Activated CD4-positive, alpha-beta T cell treated with anti-CD3 and anti-CD28 coated beads for 36 hours (primary cell): ENCODE measurements at places on chromosomes 3 and 15. TPM values are rescaled to one million over a fixed set of nuclear protein-coding genes. Genes with fewer than 3 reads are reported as not detected.

GRCh38 chr3:20173844-20174410 lies 12.1 kb downstream of the SGO1 start:
- DNase-seq, result no peak

- DNase-seq, result no peak
These were observed 41.1 kb upstream of the RASGRP1 start for GRCh38 chr15:38605744-38606143.

GRCh38 chr3:107798381-107798780 lies 275.6 kb downstream of the BBX start:
- no peak for DNase-seq

DNA sequence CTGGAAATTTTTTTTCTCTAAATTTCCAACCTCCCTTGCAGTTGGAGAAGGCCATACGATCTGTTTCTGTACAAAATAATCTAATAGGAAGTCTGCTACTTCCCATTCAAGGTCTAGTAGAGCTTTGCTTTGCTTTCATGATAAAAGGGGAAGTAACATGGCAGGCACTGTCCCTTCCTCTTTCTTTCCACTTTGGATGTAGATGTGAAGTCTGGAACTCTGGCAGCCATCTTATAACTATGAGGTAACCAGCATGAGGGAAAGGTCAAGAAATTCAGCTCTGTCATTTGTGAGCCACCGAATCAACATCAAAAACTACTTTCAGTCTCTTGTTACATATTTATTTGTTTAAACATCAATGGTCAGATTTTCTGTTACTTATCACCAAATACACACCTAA lies 156.3 kb downstream of the MTHFS start:
- no peak for DNase-seq

DNA sequence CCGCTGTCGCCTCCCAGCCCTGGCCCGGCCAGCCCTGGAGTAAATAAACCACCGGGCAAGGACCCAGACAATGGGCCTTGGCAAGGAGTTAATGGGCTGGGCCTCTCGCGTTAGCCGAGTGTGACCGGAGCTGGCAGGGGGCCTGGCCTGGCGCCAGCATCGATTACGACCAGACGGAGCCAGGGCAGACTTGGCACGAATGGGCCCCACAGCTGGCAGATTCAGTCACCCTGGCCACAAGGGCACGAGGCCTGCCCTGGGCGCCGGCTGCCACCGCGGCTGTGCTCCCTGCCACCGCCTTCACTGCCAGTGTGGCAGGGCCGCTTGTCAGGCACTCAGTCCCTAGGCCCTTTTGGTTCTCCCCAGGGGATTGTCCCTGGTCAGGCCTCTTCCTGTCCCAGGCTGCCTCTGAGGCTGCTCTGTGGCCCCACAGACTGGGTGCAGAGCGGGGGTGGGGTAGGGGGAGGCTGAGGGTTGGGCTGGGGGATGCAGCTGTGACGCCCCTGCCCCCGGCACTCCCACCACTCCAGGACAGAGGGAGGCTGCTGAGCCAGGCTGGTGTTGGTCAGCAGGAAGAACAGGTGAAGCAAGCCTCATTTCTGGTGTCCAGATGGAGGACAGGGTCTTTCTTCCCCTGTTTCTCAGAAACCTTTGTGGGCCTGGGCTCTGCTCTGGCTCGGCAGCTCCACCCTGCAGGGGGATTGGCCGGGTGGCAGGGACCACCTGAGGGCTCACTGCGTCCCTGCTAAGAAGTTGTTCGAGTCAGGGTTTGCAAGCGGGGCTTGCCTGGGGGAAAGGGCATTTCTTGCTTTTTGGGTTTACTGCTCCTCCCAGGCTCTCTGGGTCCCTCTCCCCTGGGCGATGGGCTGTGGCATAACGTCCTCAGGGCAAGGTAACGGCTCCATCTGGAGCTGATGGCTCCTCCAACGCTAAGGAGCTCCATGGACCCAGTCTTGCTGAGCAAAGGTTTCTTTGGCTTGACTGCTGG lies 30.5 kb upstream of the SRP14 start:
- no peak for DNase-seq

DNA sequence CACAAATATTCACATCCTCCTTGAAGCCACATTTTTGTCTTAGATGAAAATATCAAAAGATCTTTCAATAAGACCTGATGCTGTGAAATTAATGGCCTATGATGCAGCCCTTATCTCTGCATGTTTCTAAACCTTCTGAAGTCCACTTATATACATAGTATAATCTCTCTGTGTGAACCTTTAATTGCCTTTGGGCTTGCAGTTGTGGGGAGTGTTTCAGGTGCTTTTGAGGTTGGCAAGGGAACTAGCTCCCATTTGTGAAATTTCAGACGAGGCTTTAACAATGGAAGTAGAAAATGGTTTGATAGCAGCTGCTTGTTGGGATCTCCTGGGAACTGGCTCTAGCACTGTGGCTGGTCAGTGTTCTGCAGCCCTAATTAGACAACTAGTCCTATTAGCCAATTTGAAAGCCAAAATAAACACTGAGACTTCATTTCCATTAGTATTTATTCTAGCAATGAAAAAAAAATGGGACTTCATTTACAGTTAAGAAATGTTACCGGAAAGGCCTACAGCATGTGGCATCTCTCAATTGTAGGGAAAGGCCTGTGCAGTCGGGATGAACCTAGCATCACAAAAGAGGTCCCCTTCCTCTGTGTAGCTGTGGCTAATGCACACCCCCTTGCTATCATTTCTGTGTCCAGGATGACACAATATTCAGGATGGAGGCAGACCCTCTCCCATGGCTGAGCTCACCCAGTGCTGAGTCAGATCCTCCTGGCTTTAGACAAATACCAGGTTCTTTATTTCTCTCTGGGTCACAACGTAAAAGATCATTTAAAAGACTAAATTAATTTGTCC lies 140.7 kb upstream of the TRIM42 start:
- no peak for DNase-seq

DNA sequence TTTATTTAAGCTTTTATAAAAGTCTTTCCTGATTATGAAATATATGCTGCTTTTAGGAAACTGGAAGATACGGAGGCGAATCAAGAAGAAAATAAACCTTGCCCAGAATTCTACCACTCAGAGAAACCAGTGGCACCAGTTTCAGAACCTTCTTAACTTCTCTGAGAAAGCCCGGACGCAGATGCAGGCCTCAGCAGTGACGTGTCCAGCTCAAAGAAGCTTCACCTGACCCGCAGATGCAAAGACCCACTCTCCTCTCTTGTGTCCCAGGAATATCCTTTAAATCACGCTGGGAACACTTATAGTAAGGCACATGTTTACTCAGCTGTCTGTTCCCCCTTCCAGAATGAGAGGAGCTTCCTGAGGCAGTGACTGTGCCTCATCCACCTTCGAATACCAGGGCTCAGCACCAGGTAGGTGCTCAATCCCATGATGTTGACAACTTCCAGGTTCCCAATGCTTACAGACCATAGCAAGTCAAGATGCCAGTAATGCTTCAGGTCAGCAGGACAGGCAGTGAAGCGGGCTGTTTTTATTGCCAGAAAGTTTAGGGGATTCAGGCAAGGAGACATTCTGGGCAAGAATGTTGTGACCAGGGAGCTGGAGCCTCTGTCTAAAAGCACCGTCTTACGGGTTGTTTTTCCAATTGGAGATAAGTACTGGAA lies 39.9 kb upstream of the LDHAL6B start:
- no peak for DNase-seq

GRCh38 chr3:125967156-125967555 lies 1.8 kb upstream of the ROPN1B start:
- no peak for DNase-seq

DNA sequence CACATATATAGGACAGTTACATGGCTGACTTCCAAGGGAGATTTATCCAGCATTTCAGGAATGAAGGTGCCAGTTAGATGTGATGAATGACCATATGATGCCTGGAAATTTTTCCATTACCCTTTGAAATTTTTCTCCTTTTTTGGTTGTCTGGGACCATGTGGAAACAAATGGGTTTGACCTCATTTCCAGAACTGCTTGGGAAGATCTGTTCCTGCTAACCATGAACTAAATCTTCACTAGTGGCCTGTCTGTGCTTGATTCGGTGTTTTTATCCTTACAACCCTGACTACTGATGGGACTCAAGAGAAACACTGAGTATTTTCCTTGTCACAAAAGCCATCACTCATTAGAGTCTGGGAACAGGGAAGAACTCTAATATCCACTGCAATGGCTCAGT lies 409.4 kb downstream of the PDCD6IP start:
- DNase-seq, result no peak

DNA sequence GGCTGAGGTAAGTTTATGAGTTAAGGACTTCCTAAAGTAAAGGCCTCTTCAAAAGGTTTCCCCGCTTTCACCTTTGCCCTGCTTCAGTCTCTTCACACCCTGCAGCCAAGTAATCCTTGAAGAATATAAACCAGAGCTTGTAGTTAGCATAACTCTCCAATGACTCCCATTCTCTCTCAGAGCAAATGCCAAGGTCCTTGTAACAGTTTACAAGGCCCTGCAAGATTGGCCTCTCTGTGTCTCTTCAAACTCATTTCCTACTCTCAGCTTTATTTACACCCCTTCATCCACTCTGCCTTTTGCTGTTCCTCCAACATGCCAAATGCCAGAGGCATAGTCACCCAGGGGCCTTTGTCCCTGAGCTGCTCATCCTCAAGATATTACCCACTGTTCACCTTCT lies 60.5 kb upstream of the MME start:
- DNase-seq, result no peak

DNA sequence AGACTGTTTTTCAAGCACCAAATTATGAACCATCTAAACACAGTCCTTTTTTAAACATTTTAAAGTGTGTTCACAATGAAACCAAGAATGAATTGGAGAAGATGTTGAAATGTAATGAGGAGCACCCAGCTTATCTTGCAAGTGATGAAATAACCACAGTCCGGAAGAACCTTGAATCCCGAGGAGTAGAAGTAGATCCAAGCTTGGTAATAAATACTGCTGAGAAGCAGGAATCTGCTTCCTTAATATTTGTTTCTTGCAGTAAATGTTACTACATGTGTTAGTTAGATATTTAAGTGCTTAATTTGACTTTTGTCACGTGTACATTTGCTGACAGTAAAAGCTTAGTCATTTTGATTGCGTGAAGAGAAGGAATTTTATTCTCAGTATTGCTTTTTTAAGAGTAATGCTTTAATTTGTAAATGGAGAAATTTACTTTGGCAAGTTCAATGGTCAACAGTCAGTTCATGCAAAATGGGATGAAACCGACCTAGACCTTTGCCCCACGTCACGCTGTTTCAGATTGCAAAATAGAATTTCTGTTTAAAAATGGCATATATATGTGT lies 69.8 kb downstream of the OPA1 start:
- DNase-seq, result no peak

DNA sequence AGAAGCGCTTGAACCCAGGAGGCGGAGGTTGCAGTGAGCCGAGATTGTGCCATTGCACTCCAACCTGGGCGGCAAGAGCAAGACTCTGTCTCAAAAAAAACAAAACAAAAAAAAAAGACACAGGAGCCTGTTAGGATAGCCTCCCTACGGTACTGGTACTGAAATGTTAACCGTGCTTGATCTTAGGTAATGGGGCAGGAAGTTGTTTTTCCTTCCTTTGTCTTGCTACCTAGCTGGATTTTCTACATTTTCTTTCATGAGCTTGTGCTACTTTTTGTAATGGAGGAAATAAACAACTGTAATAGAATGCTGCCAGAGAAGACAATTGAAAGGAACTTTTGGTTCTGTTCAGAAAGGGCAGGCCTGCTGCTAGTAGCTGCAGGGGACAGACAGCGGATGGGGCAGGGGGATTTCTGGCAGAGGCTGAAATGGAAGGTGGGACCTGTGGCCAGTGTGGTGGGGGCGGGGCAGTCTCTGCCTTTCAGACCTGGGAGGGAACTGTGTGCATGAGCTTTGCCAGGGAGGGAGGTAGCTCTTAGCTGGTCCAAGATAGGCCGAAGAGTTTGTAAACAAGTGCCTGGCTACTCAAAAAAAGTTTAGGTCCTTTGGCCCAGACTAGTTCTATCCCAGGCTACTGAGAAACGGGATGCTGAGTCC lies 49.0 kb upstream of the SEMA4B start:
- DNase-seq, result no peak

- no peak for DNase-seq
These were observed 9.3 kb downstream of the EFCC1 start for GRCh38 chr3:129010310-129010956.

GRCh38 chr3:58640700-58641372 lies 25.7 kb downstream of the FAM3D start:
- DNase-seq, result peak; percentile 81

- DNase-seq, result no peak
These were observed 25.9 kb downstream of the RFTN1 start for GRCh38 chr3:16487511-16488175.

GRCh38 chr15:83793069-83793468 lies 139.1 kb downstream of the ADAMTSL3 start:
- DNase-seq, result no peak

- no peak for DNase-seq
These were observed 143.0 kb downstream of the RYR3 start for GRCh38 chr15:33453761-33454160.

DNA sequence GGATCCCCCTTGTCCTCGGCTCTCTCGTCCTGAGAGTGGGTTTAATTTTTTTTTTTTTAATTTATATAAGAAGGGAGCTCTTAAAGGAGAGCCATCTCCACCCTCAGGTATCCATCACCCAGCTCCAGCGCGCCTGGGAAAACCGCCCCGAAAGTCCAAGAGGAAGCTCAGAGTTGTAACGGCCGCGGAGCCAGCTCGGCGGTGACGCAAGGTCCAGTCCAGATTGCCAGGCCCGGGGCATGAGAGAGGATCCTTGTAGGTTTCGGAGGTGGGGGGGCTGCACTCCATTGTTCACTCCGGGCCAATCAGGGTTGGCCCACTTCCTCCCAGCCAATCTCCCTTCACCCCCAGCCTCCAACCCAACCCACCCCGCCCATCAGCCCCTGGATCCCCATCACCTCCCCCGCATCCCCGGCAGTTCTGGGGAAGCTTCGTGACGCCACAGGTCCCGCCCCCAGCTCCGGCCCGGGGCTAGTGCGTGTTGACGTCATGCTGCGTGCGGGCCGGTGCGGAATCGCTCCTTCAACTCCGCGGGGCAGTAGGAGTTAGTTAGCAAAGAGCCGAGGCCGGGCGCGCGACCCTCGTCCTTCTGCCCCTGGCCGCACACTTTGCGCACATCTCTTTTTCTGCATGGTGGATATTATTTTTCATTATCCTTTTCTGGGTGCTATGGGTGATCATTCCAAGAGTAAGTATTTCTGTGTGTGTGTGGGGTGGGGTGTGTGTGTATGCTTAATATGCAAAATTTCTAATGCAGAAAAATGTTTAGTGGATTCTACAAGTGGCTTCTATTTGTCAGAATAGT lies at the start of gene ISL2:
Gene ISL2 (plus strand): TSS at position 520 of the 805 bp plus-strand sequence. CDS start 111 bp downstream, at position 631.
- peak; percentile 88 for DNase-seq

- no peak for DNase-seq
These were observed 151.8 kb downstream of the MYRIP start for GRCh38 chr3:39961230-39961629.

KBTBD8 gene
- total RNA-seq, result 8.3 TPM

TRIM42 gene
- total RNA-seq, result not detected

MYO5C gene
- 0.69 TPM for total RNA-seq

TP63 gene
- 0.33 TPM for total RNA-seq

MYRIP gene
- not detected for total RNA-seq

CPNE9 gene
- 0.14 TPM for total RNA-seq

CADM2 gene
- 0.14 TPM for total RNA-seq

OXTR gene
- 0.70 TPM for total RNA-seq

POLQ gene
- total RNA-seq, result 23.4 TPM

NDUFB4 gene
- total RNA-seq, result 157 TPM

XIRP1 gene
- 1.4 TPM for total RNA-seq

TXNRD3 gene
- 2.5 TPM for total RNA-seq
